ENCODE measurements at places on chromosomes 5 and 9.

- DNase-seq: no peak
- no peaks in the 10 kb centered on the region for H3K27me3 ChIP-seq
- no peaks in the 10 kb centered on the region for H3K36me3 ChIP-seq
- no peak overlapping the region for H3K4me3 ChIP-seq
- peaks cover 6% of the 10 kb centered on the region for H3K4me1 ChIP-seq
- H3K27ac ChIP-seq: no peak overlapping the region
These were observed 93.9 kb downstream of the SNX18 start for GRCh38 chr5:54611290-54611951.

DNA sequence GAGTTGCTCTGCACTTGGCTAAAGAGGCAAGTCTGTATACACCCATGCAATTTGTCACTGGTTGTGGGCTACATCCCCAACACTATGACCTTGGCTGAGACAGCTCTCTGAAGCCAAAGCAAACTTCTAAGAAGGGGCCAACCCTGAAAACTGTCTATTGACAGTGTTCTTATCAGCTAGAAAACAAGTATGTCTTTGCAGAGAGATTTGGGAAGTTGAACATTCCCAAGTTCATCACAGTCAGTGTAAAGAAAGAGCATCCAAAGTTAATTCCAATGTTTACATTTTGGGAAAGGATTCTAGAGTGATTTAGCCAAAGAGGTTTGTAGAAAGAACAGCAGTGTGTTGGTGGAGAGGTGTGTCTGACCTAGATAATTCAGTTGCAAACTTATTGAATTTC lies 711.1 kb upstream of the CHD1 start:
- no peaks in the 10 kb centered on the region for H3K27me3 ChIP-seq
- no peaks in the 10 kb centered on the region for H3K4me1 ChIP-seq
- H3K27ac ChIP-seq: no peak overlapping the region
- DNase-seq: no peak
- H3K36me3 ChIP-seq: no peaks in the 10 kb centered on the region
- no peak overlapping the region for H3K4me3 ChIP-seq

- H3K36me3 ChIP-seq: no peaks in the 10 kb centered on the region
- H3K27me3 ChIP-seq: no peaks in the 10 kb centered on the region
- H3K4me1 ChIP-seq: no peaks in the 10 kb centered on the region
These were observed 132.0 kb upstream of the C6 start for GRCh38 chr5:41345295-41345694.

DNA sequence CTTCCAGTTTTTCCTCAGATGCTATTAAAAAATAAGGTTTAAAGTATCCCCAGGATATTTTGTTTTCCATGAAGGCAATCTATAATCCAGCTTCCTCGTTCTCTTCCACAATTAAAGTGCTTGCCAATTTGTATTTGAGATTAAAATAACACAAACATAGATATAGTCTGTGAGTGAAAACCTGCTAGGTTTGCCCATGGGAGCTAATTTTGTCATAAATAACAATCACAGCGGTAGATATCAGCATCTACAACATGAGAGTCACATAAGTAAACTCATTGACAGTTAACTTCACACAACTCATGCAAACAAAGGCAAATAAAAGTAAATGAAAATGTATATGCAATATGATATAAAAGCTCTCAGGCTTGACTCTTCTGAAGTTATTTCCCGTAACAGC lies 29.2 kb upstream of the RASGRF2 start:
- H3K27me3 ChIP-seq: no peaks in the 10 kb centered on the region
- H3K4me3 ChIP-seq: no peak overlapping the region
- DNase-seq: no peak
- H3K27ac ChIP-seq: no peak overlapping the region

DNA sequence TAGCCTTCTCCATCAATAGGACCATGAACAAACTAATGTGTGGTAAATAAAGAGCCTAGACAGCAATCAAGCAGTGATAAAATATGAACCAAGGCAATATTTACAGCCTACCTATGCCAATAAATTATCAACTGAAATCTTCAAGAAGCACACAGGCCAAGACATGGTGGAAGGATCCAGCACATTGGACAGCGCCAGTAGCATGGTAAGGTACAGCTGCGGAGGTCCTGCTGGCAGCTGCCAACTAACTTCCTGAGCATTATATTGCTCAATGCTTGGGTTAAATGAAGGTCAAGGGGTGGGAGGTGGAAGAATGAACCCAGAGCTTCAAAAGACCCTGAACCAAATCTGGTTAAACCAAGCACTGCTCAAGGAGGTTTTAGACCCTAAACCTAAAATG lies 16.5 kb upstream of the SPDL1 start:
- H3K4me3 ChIP-seq: no peak overlapping the region
- no peak overlapping the region for H3K27ac ChIP-seq
- no peaks in the 10 kb centered on the region for H3K4me1 ChIP-seq
- H3K27me3 ChIP-seq: no peaks in the 10 kb centered on the region
- no peak for DNase-seq

DNA sequence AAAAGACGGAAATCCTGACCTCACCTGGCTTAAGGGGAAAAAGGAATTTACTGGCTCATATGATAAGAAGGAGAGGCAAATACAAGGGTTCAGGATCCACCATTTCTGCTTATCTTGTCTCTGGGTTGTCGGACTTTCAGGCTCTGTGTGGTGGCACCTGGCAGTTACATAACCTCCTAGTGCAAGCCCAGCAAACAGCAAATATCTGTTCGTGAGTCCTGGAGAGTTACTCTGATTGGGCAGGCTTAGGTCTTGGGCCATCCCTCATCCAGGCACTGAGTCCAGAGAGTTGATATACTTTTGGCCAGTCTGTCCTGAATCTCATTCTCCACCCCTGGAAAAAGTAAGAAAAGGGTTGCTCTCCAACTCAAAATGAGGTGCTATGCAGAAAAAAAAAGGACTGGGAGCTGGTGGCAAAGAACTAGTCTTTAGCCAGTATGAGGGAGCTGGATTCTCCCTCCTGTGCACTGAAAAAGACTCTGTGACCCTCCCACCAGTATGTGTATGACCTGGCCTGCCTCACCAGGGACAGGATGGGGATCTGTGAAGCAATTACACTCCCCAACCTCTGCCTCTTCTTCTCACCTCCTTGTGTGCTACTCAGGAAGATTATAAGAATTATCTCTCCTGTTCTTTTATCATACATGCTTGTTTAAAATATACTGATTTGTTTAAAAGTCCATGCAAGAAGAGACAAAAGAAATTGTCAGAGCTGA lies 282.9 kb downstream of the ARHGAP26 start:
- no peak overlapping the region for H3K27ac ChIP-seq
- DNase-seq: no peak
- H3K4me1 ChIP-seq: peaks cover 45% of the 10 kb centered on the region
- H3K27me3 ChIP-seq: no peaks in the 10 kb centered on the region
- H3K4me3 ChIP-seq: no peak overlapping the region
- no peaks in the 10 kb centered on the region for H3K36me3 ChIP-seq

- H3K27me3 ChIP-seq: peaks cover 10% of the 10 kb centered on the region
- no peak for DNase-seq
These were observed 57.8 kb upstream of the RUSC2 start for GRCh38 chr9:35432076-35432475.

DNA sequence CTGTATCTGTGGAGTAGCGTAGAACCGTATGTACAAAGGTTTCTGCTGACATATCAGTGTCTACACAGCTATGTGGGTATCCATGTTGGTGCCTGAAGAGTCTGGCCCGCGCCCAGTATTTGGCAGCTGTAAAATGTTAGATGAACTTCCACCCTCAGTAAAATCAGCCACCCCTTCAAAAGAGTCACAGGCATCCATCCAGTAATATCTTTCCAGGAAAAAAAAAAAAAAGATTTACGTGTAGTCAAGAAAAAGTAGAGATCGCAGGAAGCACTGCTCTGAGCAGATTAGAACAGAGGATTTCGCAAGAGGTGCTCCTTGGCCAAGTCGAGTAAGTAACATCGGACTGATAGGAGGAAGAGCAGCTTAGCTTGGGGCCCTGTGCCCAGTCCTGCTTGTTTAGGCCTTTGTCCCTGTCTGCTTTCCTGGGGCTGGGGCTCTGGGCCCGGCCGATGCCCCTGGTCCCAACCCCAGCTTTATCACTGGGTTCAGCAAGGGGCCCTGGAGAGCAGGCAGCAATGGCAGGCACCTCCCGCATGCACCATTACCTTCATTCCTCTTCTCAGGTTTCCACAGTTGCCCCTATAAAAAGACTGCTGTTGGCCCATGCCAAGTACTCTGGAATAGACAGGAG lies 21.2 kb downstream of the DAPK1 start:
- H3K36me3 ChIP-seq: no peaks in the 10 kb centered on the region
- H3K4me3 ChIP-seq: no peak overlapping the region
- peaks cover 12% of the 10 kb centered on the region for H3K27me3 ChIP-seq
- no peak overlapping the region for H3K27ac ChIP-seq
- H3K4me1 ChIP-seq: peaks cover 9% of the 10 kb centered on the region

DNA sequence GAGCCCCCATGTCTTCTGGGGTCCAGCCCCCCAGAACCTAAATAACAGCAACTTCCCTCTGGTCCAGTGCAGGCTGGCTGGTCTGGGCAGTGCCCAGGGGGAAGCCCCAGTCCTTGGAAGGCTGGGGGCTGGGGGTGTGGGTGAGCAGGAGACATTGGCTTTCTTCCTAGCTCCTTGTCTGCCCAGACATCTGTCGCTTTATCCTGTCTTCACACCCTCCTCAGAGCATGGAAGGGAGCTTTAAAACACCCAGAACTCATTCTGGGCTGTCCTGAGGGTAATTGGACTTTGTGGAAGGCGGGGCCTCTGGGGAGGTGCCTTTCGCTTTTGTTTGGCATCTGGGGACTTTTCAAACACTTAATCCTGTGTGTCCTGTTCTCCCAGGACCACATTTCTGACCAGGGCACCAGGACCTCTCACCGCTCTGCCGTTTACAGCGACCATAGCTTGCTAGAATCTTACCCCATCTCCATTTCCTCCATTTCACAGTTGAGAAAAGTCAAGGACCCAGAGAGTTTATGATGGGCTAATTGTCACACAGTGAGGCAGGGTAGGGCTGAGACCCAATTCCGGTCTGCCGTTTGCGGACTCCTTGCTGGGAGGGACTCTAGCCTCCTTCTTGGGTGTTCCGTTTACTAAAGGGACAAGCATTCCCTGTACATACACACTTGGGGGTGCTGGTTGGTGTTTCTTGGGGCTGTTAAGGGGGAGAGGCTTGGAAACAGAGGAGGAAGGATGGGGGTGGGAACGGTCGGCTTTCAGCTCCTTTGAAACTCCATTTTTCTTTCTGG lies 1.1 kb downstream of the GSN start:
- DNase-seq: peak; percentile 83
- H3K4me1 ChIP-seq: peaks cover 48% of the 10 kb centered on the region
- H3K27me3 ChIP-seq: no peaks in the 10 kb centered on the region

DNA sequence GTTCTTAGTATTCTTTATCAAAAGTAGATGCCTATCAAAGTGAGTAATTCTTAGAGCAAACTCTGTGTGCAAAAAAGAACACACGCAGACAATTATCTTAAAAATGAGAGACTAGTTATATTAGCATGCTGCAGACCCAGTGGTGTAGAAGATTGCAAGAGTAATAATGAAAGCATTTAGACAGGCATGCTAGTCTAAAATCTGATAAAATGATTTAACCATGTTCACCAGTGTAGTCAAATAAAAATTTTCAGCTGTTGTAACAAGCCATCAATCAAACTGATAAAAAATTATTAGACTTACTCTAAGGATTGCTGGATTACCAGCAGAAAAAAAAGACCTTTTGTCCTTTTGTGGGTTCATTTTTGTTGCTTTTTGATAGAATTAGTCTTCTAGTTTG lies 241.9 kb upstream of the TLE4 start:
- no peaks in the 10 kb centered on the region for H3K36me3 ChIP-seq
- H3K27ac ChIP-seq: no peak overlapping the region
- DNase-seq: no peak
- H3K27me3 ChIP-seq: no peaks in the 10 kb centered on the region
- H3K4me3 ChIP-seq: no peak overlapping the region

- no peaks in the 10 kb centered on the region for H3K36me3 ChIP-seq
- peaks cover 6% of the 10 kb centered on the region for H3K4me1 ChIP-seq
- H3K27ac ChIP-seq: no peak overlapping the region
- DNase-seq: peak; percentile 82
These were observed 197.6 kb upstream of the RASA1 start for GRCh38 chr5:87069974-87070608.

GRCh38 chr5:98880151-98880550 lies 48.7 kb downstream of the CHD1 start:
- peaks cover 6% of the 10 kb centered on the region for H3K4me1 ChIP-seq
- H3K27ac ChIP-seq: no peak overlapping the region
- no peak for DNase-seq
- H3K4me3 ChIP-seq: no peak overlapping the region

DNA sequence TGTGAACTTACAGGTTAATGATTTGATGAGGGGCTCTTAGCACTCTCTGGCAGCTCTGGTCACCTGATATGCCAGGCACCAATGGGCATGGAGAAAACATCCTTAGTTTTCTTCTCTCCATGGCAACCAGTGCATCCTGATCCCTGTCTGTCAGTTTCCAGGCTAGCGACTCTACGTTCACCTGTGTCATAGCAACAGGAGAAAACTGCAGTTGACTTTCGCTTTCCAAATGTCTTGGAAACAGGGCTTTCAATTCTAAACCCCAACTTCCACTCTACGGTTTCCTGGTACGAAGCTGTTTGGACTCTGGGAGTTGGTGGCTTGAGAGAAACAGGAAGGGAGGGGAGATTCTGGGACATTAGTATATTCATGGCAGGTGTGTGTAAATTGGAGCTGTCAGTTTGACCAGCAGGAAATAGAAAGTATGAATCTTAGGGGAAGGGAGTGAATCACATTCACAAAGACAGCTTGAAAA lies 74.4 kb downstream of the SLC28A3 start:
- peaks cover 15% of the 10 kb centered on the region for H3K27me3 ChIP-seq
- no peak overlapping the region for H3K27ac ChIP-seq
- H3K4me3 ChIP-seq: no peak overlapping the region
- DNase-seq: no peak
- no peaks in the 10 kb centered on the region for H3K36me3 ChIP-seq
- peaks cover under 1% of the 10 kb centered on the region for H3K4me1 ChIP-seq

DNA sequence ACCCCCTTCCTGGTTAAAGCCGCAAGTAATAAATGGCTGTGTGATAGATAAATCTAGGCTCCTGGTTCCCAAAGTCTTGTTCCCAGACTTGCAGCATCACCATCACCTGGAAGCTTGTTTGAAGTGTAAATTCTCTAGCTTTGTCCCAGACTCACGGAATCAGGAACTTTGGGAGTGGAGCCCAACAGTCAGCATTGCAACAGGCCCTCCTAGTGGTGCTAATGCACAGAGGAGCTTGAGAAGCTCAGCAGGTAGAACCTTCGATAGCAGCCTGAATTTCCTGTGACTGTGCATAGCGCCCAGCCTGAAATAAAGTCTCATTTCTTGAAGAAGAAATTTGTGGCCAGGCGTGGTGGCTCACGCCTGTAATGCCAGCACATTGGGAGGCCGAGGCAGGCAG lies 30.3 kb upstream of the MELK start:
- peak; percentile 9 for DNase-seq
- no peak overlapping the region for H3K27ac ChIP-seq
- no peak overlapping the region for H3K4me3 ChIP-seq
- H3K27me3 ChIP-seq: no peaks in the 10 kb centered on the region
- H3K36me3 ChIP-seq: no peaks in the 10 kb centered on the region
- H3K4me1 ChIP-seq: no peaks in the 10 kb centered on the region

- H3K27ac ChIP-seq: no peak overlapping the region
- H3K27me3 ChIP-seq: no peaks in the 10 kb centered on the region
- H3K36me3 ChIP-seq: no peaks in the 10 kb centered on the region
- no peak for DNase-seq
These were observed 205.4 kb upstream of the PCSK5 start for GRCh38 chr9:75685062-75685461.
